ENCODE measurements at places on chromosomes 11 and 22.

DNA sequence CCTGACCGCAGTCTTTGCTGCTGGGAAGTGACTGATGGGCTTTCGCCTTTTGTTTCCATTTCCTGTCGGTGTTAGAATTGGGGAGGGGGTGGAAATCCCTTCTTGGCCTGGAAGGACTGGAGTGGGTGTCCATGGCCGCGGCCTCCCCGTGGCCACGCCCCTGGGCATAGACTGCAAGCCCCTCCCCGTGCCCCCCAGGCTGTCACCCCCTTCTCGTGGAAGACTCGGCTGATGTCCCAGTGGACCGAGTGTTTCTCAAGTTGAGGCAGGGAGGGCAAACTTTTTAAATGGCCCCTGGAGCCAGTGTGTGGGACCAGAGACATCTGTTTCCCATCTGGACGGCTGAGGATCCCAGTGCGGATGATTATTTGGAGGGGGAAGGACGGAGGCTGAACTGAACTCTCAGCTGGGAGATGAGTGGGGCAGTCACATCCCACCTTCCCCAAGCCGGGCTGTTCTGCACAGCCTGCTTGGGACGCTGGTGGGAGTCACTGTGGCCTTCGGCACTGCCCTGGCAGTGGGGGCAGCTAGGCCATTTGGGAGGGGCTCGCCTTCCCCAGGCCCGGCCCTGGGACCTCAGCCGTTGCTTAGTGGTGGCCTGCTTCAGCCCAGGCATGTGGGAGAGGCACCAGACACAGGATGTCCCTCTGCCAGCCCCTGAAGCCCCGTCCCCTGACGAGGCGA, 1.6 kb downstream of the CD81 start:
- DNase-seq = no peak

DNA sequence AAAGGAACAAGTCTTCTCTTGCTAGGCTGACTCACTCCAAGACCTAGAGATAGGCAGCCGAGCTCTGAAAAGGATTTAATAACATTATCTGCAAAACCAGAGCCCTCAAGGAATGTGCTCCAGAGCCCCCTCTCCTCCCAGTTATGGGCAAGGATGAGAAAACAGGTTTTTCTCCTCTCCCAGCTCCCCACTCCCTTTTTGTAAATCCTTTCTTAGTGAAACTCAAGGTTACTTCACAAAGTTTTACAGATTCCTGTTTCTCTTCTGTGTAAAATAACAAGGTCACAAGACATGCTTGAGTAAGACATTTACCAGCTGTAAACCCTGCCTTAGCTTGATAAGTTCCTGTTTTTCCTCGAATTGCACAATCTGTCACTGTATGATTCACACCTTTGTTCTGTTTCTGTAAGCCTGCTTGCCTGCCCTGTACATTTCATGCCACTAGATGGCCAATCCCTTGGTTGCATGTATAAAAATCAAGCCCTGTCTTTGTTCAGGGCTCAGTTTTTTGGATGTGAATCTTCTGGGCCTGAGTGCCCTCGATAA, 489.4 kb downstream of the KCNA4 start:
- DNase-seq = no peak

- no peak for DNase-seq
Observed at GRCh38 chr11:11604370-11604990, 17.3 kb downstream of the GALNT18 start.

GRCh38 chr22:48594757-48595510, 1232.7 kb downstream of the BRD1 start:
- no peak for DNase-seq

- no peak for DNase-seq
Observed at GRCh38 chr22:49345896-49346295, 481.8 kb downstream of the BRD1 start.

Data from activated CD4-positive, alpha-beta T cell treated with anti-CD3 and anti-CD28 coated beads for 24 hours (primary cell).